ENCODE measurements at places on chromosomes 7 and 10. TPM values are rescaled to one million over a fixed set of nuclear protein-coding genes. Genes with fewer than 3 reads are reported as not detected.

OGDHL gene
- 1.9 TPM for total RNA-seq

RPEL1 gene
- total RNA-seq = 0.49 TPM

TMEM236 gene
- total RNA-seq = 0.20 TPM

GRID2IP gene
- total RNA-seq = 0.38 TPM

LIPF gene
- total RNA-seq = 0.66 TPM

TRIM50 gene
- not detected for total RNA-seq

ARHGEF5 gene
- total RNA-seq = 0.86 TPM

IRF5 gene
- 5.6 TPM for total RNA-seq

ZNF467 gene
- 3.7 TPM for total RNA-seq

LIPN gene
- total RNA-seq = not detected

SVOPL gene
- total RNA-seq = 0.07 TPM

LRRD1 gene
- 0.10 TPM for total RNA-seq

SPACDR gene
- total RNA-seq = 0.38 TPM

ARMC3 gene
- 0.50 TPM for total RNA-seq

C10orf62 gene
- not detected for total RNA-seq

HIBADH gene
- total RNA-seq = 15.2 TPM

SYT15B gene
- 0.85 TPM for total RNA-seq

SPDYE5 gene
- 0.78 TPM for total RNA-seq

MORN4 gene
- total RNA-seq = 7.7 TPM

CDC14C gene
- not detected for total RNA-seq

CYP26C1 gene
- total RNA-seq = 0.07 TPM

RADIL gene
- 6.0 TPM for total RNA-seq

AP3M1 gene
- total RNA-seq = 38.2 TPM

CHRM2 gene
- 0.96 TPM for total RNA-seq

VSTM4 gene
- total RNA-seq = 2.1 TPM

HECW1 gene
- total RNA-seq = 2.2 TPM

ASIC3 gene
- 3.2 TPM for total RNA-seq

DENND10 gene
- 46.5 TPM for total RNA-seq

KNDC1 gene
- 2.3 TPM for total RNA-seq

ABCA13 gene
- total RNA-seq = 0.66 TPM

RRP12 gene
- total RNA-seq = 50.6 TPM

PLAU gene
- 1.1 TPM for total RNA-seq

DENND11 gene
- 22.5 TPM for total RNA-seq

COL26A1 gene
- 53.6 TPM for total RNA-seq

RNF148 gene
- total RNA-seq = 0.85 TPM

ENTPD1 gene
- total RNA-seq = 2.9 TPM

VAX1 gene
- total RNA-seq = not detected

IKZF1 gene
- 0.73 TPM for total RNA-seq

FIGNL1 gene
- total RNA-seq = 5.0 TPM

MKX gene
- total RNA-seq = 1.9 TPM

SND1 gene
- 280 TPM for total RNA-seq

Data from motor neuron (in vitro differentiated cells).